ENCODE measurements at places on chromosomes 12 and 14.

- DNase-seq: no peak
These were observed 2.1 kb upstream of the DIO3 start for GRCh38 chr14:101559250-101559623.

- no peak for DNase-seq
These were observed 359.0 kb downstream of the NAV3 start for GRCh38 chr12:78189656-78190055.

- DNase-seq: no peak
These were observed 110.7 kb downstream of the ZFC3H1 start for GRCh38 chr12:71552728-71553501.

GRCh38 chr14:54674046-54674741 is 107.3 kb downstream of the SAMD4A start:
- no peak for DNase-seq

GRCh38 chr12:70507442-70507841 is 129.8 kb downstream of the PTPRB start:
- DNase-seq: no peak

DNA sequence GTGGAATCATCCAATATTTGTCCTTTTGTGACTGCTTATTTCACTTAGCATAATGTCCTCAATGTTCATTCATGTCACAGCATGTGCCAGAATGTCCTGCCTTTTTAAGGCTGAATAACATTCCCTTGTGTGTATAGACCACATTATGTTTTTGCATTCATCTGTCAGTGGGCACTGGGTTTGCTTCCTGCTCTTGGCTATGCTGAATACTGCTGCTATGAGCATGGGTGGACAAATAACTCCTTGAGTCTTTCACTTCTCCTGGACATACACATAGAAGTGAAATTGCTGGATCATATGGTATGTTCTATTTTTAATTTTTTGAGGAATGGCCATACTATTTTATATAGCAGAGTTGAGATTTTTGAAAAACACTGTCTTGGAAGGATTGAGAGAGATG is 46.9 kb downstream of the GPR68 start:
- no peak for DNase-seq

GRCh38 chr12:124824195-124824594 is 39.5 kb downstream of the SCARB1 start:
- no peak for DNase-seq
